ENCODE measurements at places on chromosomes 1 and 21. TPM values are rescaled to one million over a fixed set of nuclear protein-coding genes. Genes with fewer than 3 reads are reported as not detected.

The TFF2 gene
- not detected for total RNA-seq

The CYYR1 gene
- 0.10 TPM for total RNA-seq

The NTNG1 gene
- 1.6 TPM for total RNA-seq

The UBE2U gene
- not detected for total RNA-seq

The SYT11 gene
- total RNA-seq: 12.0 TPM

The ZNF695 gene
- total RNA-seq: 0.52 TPM

The FGR gene
- 123 TPM for total RNA-seq

The PTPN22 gene
- total RNA-seq: 70.5 TPM

The CHAF1B gene
- 1.2 TPM for total RNA-seq

All from mononuclear cell (primary cell).